ENCODE measurements at places on chromosomes 7 and 10.
A peak's percentile ranks its signal among the peaks of the same experiment; 100 is the strongest.

DNA sequence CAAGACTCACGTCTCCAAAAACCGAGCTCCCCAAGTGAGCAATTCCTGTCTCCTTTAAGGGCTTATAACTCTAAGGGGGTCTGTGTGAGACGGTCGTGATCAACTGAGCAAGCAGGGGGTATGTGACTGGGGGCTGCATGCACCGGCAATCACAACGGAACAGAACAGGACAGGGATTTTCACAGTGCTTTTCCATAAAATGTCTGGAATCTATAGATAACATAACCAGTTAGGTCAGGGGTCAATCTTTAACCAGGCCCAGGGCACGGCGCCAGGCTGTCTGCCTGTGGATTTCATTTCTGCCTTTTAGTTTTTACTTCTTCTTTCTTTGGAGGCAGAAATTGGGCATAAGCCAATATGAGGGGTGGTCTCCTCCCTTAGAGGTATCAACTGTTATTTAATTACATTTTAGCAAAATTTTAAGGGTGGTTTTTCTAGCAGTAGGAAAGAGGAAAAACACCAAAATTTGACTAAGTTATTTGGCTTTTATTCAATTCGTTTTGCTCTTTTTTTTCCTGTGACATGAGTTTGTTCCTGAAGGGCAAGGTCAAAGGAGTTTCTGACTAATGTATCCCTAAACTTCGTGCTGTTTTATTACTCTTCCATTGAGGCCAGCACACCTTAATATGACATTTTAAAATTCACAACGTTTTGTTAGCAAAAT is 121.4 kb upstream of the SEC61G start:
- DNase-seq = no peak

DNA sequence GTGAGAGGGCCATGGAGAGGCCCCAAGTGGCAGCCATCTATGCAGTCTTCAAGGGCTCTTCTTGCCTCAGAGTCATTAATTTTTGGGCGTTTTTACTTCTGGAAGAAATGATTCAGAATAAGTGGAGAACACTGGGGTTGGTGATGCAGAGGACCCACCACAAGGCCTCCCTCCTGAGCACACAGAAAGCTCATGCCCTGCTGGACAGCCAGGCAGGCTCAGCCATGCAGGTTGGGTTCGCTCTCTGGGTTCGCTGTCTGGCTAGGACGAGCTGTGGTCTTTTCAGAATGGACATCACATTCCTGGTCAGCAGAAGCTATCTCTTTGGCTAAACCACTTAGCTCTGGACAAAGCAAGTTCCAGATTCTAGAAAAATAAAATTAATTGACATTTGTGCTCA is 480.8 kb downstream of the RPS24 start:
- DNase-seq = no peak

DNA sequence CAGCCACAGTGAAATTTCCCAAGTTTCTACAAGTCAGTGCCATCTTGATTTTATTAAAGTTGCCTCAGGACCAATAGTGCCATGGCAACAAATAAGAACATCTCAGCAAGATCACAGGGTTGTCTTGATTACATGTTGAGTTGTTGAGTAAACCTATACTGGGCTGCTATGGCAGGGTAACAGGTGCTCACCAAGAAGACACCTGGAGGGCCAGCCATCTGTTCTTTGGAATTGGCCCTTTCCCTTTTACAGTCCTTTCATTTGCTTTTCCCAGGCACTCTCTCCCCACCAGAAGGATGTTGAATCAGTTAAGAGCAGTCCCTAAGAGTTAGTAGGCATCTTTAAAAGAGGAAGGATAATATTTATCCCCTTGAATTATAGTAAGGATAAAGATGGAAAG is 582.0 kb downstream of the TNS3 start:
- DNase-seq = no peak

GRCh38 chr10:34403512-34403911 is 411.6 kb downstream of the PARD3 start:
- DNase-seq = peak; percentile 11

DNA sequence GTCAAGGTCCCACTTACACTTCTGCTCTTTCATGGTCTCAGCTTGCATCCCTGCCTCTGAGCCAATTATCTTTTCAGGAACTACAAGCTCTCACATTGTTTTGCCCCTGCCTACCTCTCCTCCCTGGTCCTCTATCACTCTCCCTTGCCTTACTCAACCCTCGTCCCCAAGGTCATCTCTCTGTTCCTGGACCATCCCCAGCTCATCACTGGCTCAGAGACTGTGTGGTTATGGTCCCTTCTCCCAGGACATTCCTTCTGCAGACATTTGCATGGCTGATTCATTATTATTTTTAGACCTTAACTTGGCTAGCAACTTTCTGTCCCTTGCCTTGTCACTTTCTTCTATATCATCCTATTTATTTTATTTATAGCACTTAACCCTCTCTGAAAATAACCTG is 17.8 kb upstream of the GPAM start:
- no peak for DNase-seq

DNA sequence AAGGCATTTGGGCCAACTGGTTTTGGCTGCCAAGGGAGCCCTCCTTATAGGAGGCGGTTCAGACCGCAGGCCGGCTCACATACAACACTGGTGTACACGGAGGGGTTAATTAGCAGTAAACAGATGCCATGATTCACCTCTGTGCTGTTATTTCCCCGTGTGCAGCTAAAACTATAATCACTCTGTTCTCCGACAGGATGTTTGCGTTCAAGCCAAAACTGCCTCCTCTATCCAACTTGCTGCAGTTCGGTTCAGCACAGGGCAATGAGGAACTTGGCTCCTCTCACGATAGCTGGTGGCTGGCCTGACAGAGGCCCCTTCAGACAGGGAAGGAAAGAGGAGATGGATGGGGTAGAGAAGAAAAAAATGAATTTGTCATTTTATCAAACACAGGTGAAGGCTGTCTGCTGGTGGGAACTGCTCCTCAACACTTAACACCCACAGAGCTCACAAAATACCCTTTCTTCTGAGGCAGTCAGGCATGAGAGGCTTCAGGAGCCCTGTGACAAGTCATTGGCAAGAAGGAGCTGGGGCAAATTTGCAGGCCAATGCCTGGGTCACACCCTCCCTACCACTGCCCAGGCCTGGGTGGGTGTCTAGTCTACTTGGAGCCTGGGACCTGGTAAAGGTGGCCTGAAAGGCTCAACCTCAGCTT is 24.0 kb downstream of the KCNMA1 start:
- DNase-seq = no peak

GRCh38 chr10:108653531-108653930 is 1269.8 kb downstream of the XPNPEP1 start:
- no peak for DNase-seq

- no peak for DNase-seq
These were observed 219.6 kb downstream of the PTEN start for GRCh38 chr10:88082806-88083596.

GRCh38 chr10:49526619-49527018 is 12.3 kb downstream of the ERCC6 start:
- DNase-seq = peak; percentile 61

DNA sequence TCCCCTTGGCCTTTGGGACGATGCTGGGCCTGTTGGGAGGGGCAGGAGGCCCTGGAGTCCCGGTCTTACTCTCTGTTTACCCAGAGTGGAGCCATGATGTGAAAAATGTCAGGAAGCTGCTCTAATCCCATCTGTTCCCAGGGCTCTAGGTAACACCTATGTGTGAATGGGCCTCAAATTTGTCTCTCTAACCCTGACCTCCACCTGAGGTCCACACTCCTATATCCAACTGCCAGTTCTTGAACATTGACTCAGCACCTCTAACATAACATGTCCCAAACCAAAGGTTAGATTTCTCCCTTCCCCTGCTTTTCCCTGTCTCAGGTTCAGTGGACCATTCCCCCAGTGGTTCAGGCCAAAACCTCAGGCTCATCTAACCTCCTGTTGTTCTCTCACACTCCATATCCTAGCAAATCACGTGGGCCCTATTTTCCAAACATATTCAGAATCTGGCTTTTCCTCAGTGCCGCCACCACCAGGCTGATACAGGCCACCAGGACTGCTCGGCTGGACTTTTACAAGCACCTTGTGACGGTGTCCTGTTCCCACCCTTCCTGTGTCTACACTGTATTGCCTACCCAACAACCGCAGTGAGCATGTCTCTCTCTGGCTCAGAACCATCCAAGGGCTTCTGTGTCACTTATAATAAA is 130.6 kb downstream of the ATXN7L1 start:
- no peak for DNase-seq

DNA sequence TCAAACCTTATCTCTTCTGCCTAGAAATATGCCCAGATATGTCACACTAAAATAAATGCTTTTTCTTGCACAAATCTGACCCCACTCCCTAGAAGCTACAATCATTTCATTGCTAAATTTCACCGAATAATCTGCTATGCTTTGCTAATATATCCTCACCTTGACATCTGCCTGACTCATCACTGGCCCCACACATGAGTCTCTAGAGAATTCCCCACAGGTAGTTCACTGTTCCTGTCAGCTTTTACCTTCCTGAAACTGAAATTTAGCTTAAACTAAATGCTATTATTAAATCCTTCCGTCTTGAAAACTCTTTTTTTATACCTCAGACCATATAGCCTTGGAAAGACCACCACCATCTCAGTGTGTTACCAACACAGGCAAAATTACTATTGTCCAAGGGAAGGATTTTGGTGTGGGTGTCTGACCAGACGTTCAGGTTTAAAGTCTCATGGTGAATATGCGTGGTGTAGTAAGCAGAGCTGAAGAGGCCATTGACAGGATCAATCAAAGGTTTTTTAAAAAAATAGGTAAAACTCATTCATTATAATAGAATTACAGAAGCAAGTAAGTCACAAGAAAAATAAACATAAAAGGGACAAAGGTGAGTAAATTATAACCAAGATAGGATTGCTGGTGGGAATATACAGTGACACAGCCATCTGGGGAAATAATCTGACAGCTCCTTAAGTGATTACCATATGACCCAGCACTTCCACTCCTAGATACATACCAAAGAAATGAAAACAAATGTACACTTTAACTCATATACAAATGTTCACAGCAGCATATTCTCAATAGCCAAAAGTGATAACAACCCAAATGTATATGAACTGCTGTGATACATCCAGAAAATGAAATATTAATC is 173.5 kb downstream of the KMT2E start:
- DNase-seq = no peak

- peak; percentile 89 for DNase-seq
These were observed at the start of gene DBNL for GRCh38 chr7:44044315-44045225. DBNL (plus strand) TSS chr7:44044702; CDS start chr7:44044738, 36 bp downstream.

DNA sequence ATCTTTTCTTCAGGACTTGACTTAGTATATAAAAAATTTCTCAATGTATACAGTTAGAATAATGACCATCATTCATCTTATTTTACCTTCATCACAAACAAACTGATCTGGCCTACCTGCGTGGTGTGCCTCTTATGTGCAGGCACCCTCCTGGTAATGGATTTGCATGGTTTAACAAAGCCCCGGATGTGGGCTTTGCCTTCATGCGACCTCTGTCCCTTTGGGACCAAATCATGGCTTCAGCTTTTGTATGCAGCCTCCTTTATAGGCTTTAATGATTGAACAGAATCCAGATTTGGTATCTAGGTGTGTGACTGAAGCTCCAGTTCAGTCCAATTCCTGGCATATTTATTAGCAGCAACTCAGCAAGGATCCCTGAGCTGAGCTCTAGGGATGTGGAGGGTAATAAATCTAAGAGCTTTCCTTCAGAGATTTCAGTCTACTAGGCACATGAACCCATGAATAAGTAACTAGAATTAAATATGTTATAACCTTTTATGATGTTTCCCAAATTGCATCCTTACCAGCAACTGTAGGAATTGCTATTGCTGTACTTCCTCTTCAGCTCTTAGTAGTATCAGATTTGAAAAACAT is 256.9 kb downstream of the ABCA13 start:
- no peak for DNase-seq

DNA sequence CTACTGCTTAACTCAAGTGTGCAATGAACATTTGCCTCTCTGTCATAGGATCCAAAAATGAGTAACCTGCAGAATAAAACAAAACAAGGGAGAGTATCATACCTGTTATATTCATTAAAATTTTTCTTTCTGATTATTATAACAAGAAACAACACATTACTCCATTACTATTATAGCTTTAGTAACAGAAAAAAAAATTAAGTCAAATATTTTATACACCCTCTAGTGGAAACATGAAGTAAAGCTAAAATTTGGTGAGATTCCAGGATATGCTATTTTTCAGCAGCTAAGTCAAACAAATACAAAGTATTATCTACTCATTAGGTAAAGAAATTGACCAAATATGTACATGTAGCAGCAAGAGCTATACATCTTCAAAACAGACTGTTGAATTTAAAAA is 56.3 kb downstream of the PDZD8 start:
- DNase-seq = peak; percentile 13

- no peak for DNase-seq
These were observed 110.7 kb downstream of the LRMDA start for GRCh38 chr10:75542084-75542483.

DNA sequence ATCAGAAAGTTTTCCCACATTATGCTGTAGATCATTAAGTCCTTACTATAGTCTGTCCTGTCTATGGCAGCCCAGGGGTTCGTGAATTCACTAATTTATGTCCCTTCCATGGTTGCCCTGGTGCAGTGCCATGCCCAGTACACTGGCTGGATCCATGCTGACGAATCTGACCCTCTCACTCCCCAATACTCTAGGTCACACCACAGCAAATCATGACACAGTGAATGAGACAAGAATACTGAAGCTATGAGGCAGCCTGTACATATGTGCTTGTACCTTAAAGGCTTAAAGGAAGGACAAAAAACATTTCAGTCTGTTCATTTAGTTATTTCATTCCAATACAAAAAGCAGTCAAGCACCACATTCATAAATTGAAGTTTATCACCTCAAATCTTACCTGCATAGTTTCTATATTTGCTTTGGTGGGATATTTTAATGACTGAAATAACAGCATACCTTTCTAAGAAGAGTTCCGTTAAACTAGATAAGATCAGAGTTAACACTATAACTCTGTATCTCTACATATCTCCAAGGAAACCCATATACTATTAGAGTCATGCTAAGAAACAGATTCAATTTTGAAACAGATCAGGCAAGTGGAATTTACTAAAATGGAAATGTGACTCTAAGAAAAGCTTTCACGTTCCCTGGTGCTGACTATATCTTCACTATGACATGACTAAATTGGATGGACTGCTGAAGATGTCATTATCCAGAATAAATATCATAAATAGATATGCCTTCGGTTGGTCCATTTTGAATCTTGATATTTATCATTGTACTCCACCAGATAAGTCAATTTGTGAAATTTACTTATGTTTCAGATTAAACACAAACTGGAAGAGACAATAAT is 36.7 kb downstream of the OSBPL3 start:
- peak; percentile 82 for DNase-seq

DNA sequence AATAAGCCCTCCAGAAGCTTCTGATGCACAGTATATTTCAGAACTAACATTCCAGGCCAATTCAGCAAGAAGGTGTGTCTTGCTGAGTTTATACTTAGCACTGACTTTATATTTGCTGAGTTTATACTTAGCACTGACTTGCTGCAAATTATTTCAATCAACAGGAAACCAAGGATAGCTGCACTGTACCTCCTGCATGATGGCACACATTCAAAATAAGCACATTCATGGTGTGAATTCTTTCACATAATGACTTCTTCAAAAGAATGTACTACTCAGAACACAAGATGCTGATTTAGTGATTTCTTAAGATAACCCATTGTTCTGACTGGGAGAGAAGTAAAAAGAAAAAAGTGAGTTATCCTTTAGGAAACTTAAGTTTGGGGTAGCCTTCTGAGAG is 52.0 kb downstream of the JAZF1 start:
- no peak for DNase-seq

GRCh38 chr7:2736411-2736914 is 48.5 kb downstream of the AMZ1 start:
- no peak for DNase-seq

- peak; percentile 41 for DNase-seq
These were observed 1.4 kb upstream of the TWIST1 start for GRCh38 chr7:19118636-19119371.
